ENCODE measurements at places on chromosomes 1 and 21.

DNA sequence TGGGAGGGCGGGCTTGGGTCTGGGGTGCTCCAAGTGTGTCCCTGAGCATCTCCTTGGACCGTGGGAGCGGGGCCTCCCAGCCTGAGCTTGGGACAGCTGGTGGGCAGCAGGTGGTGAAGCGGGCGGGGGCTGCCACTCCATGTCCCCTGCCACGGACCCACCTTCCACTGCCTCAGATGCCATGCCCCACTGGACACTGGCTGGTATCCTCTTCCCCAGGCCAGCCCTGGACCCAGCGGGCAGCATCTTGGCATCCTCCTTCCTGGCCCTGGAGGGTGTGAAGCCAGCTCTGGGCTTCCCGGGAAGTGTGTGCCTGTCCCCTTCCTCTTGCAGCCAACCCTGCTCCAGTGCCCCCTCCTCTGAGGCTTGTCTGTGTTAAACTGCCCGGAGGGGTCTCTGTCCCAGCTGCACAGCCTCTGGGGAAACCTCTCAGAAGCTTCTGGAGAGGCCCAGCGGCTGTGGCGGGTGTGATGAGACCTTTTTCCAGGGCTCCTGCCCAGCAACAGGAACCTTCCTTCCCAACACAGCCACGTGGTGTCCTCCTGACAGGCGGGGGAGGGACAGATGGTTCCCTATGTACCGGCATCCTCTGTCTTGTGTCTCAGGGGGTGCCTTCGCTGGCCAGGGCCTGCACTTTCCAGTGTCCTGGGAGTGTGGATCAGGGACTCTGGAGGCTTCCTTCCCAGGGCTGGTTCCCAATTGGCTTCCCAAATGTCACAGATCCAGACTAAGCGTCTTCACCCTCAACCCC is 81.6 kb upstream of the DISP3 start:
- peak; percentile 81 for DNase-seq

DNA sequence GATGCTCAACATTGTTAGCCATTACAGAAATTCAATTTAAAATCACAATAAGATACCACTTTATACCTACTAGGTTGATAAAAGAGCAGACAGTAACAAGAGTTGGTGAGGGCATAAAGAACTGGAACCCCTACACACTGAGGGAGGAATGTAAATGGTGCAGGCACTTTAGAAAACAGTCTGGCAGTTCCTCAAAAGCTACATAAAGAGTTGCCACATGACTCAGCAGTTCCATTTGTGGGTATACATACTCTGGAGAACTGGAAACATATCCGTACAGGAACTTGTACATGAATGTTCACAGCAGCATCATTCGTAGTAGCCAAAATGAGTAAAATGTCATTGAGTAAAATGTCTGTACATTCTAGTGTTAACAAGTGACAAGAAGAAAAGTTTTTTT is 17.0 kb downstream of the NSL1 start:
- DNase-seq, result no peak

GRCh38 chr1:186679924-186680244 is 339 bp downstream of the PTGS2 start:
- DNase-seq, result no peak

DNA sequence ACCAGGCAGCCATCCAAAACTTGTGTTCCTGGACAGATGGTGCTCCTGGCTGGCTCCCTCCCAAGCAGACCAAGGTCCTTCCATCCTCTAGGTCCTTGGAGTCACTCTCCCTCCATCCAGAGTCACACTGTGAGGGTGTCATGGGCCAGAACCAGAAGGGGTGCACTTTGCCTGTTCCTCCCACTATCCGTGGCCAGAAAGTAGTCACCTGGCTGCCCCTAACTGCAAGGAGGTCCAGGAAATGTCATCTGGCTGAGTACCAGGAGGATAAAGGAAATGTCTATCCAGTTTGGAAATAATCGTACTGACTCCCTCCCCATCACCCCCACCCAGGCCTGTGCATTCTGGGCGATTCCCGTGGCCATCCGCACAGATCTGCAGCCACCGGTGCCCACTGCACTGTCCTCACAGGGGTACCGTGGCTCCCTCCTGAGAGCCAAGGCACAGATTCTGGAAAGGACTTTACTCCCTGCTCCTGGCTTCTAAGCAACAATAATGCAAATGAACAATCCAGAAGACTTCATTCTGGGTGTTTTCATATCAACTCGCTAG is 253.2 kb downstream of the NPHP4 start:
- peak; percentile 7 for DNase-seq

GRCh38 chr21:18987520-18988026 is 584.0 kb upstream of the TMPRSS15 start:
- no peak for DNase-seq

- DNase-seq, result no peak
Measured at GRCh38 chr1:97572561-97572960, 348.3 kb downstream of the DPYD start.

DNA sequence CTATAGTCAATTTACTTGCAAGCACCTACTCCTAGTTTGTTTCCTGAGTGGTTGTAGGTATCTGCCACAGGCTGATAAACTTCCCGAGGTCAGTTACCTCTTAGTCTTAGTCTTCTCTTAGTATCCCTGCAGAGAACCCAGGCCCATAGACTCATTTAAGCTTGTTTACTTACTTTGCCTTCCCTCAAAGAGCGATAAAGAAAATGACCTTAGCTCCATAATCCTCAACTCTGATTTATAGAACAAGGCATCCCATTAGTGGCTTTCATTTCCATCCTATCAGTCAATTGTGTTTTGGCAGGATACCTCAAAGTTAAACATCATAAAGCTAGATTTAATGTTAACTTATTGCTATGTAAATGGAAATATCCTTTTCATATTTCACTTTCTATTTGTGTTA is 119.7 kb downstream of the UCHL5 start:
- no peak for DNase-seq

- no peak for DNase-seq
Measured at GRCh38 chr1:89644119-89644814, 11.3 kb downstream of the LRRC8C start.

DNA sequence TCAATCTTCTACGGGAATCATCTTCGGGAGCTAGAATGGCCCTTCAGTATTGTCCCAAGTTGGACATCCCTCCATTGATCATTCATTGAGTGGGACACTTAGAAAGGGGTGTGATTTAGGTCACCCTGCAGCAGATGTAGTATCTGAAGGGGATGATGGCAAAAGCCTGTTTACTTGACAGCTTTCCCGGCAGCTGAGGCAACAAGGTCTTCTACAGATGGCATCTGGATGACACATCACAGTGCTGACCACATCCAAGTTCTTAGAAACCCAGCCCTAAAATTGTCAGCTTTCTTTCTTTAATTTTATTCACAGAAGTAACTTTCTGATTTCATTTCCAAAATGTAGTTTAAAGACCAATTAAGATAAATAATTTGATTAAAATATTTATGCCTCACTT is 150.3 kb downstream of the AMY1C start:
- DNase-seq, result no peak

DNA sequence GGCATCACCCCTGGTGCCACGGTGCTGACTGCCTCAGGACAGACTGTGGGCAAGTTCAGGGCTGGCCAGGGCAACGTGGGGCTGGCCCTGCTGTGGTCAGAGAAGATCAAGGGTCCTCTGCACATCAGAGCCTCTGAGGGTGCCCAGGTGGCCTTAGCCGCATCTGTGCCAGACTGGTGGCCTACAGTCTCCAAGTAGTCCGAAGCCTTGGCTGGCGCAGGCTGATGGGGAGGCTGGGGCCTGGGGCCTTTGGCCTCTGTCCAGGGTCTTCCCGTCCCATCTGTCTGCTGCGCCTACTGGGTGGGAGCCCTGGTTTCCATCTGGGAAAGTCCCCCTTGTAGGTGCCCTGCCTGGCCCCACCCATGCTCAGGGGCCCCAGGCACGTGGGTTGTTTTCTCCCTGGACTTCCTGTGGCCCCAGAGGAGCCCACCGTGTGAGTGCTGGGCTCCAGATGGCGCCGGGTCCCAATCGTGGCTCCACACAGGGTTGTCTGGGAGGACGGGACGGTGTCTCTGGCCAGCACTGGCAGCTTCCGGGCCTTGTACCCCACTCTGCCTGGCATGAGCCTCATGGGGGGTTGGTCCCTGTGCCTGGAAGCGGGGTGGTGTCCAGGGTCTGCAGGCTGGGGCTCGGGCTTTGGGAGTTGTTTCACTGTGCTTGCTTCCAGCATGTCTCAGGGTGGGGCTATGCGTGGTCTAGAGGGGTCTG is 9.9 kb downstream of the IBA57 start:
- no peak for DNase-seq

- no peak for DNase-seq
Measured at GRCh38 chr1:119743308-119743707, 25.4 kb downstream of the HMGCS2 start.

DNA sequence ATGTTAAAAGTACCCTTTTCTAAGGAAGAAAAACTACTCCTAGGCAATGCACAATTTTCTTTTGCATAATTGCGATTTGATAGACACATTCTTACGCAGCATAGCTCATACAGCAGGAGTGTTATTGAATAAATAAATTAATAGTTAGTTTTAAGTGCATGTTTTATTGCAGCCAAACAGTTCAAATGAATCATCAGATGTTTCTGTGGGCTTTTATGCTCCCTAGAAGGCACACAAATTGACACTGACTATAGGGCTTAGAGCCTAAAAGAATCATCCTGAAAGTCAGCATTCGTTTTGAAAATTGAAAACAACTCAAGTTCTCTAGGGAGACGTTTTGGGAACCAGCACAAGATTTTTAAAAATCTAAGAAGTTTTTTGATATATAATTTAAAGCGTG is 411.9 kb downstream of the HLX start:
- DNase-seq, result no peak

GRCh38 chr21:27647921-27648320 is 681.0 kb upstream of the ADAMTS5 start:
- no peak for DNase-seq

GRCh38 chr1:244778344-244778743 is 57.1 kb upstream of the COX20 start:
- DNase-seq, result no peak

DNA sequence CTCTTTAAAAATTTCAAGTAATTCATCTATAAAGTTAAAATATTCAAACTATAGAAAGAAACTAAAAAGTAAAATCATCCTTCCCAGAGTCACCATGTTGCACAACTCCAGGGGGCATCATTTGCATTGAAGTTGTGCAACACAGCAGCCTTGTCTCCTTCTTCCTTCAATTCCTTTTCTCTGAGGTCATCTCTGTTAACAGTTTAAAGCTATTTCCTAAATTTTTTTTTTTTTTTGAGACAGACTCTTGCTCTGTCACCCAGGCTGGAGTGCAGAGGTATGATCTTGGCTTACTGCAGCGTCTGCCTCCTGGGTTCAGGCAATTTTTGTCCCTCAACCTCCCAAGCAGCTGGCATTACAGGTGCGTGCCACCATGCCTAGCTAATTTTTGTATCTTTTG is 7.1 kb downstream of the RHBG start:
- no peak for DNase-seq

DNA sequence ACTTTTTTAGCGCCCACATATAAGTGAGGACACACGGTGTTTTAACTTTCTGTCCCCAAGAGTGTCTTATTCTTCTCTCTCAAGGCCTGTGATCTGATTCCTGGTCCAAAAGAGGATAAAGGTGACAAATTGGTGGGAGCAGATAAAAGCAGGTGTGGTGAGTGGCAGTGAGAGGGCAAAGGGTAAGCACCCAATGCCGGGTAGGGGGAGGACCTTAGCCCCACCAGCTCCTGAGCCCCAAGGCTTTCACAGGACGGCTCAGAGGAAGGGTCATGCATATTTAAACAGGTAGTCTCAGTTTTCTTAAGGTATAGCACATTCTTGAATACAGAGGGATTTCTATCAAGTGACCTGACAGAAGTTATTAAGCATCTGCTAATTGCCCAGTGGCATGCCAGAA is 19.6 kb downstream of the LBR start:
- no peak for DNase-seq

DNA sequence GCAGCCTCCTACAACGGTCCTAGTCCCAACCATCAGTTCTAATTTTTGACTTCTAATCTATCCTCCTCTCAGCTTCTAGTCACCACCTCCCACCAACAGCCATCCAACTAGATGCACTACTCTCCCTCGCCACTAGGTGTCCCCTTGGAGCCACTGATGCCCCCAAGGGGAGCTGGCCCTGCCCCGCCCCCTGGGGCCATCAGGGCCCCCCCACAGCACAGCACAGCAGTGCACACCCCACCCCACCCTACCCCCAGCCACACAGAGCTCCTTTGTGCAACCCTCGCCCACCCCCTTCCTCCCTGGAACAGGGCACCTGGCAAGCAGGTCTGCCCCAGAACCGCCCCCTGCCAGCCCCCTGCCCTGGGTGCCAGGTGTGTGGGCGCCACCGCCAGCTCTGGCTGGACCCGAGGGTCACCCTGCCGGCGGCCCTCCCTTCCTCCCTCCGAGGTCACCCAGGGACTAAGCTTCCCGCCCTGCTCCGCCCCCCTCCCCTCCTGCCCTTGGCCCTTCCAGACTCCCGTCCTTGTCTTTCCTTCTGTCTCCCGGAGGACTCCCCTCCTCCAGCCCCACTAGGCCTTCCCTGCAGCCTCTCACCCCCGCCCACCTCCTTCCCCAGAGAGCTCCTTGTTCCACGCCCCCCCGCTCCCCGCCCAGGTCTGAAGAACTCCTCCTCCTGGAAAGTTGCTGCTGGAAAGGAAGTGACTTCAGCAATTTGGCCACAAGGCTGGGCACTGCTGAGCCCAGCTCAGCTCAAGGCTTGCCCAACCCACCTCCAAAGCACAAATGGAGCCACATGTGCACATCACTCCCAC is 47.0 kb downstream of the AHDC1 start:
- peak; percentile 65 for DNase-seq

DNA sequence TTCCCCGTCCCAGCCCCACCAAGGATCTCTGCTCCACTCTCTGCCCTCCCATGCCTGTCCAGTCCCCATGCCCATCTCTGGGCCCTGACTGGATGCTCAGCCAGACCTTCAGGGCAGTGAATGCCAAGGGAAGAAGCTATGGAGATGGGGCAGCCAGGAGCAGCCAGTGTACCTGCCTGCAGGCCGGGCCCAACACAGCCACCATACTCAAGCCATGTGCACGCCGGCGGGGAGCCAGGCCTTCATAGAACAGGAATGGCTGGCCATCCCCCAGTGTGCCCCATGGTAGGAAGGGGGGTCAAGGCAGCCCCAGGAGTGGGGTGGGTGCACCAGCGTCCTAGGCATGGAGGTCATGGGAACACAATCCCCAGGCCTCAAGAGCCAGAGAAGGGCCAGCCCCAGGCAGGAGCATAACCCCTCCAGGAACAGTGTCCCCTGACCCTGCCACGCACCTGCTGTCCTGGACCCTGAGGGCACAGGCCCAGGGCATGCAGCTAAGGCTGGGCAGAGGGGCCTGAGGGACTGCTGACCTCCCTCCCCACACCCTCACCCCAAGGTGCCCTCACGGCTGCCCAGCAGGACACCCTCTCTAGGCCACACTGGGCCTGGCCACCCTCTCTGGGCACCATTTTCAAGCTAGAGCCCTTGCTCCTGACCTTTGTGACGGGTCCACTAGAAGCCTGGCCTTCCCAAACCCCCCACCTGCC is 20.3 kb upstream of the ARF1 start:
- DNase-seq, result no peak

- no peak for DNase-seq
Measured at GRCh38 chr1:23573574-23574182, 14.4 kb upstream of the ID3 start.

DNA sequence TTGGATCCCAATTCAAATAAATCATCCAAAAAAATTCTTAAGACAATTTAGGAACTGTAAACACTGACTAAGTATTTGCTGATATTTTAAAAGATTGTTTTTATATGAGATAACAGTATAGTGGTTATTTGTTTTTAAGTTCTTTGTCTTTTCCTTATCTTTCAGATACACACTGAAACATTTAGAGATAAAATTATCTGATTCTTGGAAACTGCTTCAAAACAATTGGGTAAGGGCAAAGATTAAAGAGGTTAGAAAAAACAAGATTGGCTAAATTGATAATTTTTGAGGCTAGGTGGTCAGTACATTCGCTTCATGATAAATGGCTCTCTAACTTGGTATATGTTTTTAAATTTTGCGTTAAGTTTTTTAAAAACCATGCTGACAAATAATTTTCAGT is 117.3 kb downstream of the PSMG1 start:
- no peak for DNase-seq
